H1 (cell line): ENCODE measurements at places on chromosomes 12 and 14. TPM values are rescaled to one million over a fixed set of nuclear protein-coding genes. Genes with fewer than 3 reads are reported as not detected.

The ACRBP gene
- 0.80 and 1.2 TPM in 2 replicates for total RNA-seq

The ACOT6 gene
- total RNA-seq = not detected in 2 replicates

The TMEM52B gene
- not detected in 2 replicates for total RNA-seq

The RNASE3 gene
- total RNA-seq = not detected in 2 replicates

The LBHD2 gene
- not detected in 2 replicates for total RNA-seq

The GAS2L3 gene
- 19.1 and 19.3 TPM in 2 replicates for total RNA-seq

- no peaks in the 10 kb centered on the region for H3K27me3 ChIP-seq
- H3K36me3 ChIP-seq = no peaks in the 10 kb centered on the region
- no peak overlapping the region for H3K27ac ChIP-seq
- no peak overlapping the region for H3K4me3 ChIP-seq
- no peaks in the 10 kb centered on the region for H3K4me1 ChIP-seq
Measured at GRCh38 chr12:81168445-81168844, 90.6 kb downstream of the ACSS3 start.

- no peaks in the 10 kb centered on the region for H3K36me3 ChIP-seq
- no peak overlapping the region for H3K27ac ChIP-seq
- DNase-seq = no peak
- no peaks in the 10 kb centered on the region for H3K4me1 ChIP-seq
Measured at GRCh38 chr12:70994217-70994788, 73.8 kb upstream of the PTPRR start.

DNA sequence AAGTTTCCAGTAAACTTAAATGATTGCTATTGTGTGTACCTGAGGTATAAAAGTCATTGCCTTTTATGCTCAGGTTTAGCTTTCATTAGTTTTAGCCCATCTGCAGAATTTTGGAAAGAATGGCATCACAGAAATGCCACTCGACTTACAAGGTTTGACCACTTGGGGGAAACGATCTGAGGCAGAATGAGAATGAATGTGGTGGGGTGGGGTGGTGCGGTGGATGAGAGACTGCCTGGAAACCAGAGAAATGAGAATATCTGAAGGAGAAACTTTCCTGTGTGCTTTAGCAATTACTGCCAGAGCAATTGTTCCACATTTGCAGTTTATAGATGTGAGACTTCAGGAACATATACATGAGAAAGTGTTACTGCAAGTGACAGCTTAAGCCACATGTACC is 225.4 kb upstream of the PDE3A start:
- H3K27me3 ChIP-seq = no peaks in the 10 kb centered on the region
- no peaks in the 10 kb centered on the region for H3K36me3 ChIP-seq
- DNase-seq = no peak
- H3K4me1 ChIP-seq = no peaks in the 10 kb centered on the region
- no peak overlapping the region for H3K4me3 ChIP-seq

- H3K36me3 ChIP-seq = peaks cover 5% of the 10 kb centered on the region; the same call in 1 of the 2 replicates
- no peaks in the 10 kb centered on the region for H3K27me3 ChIP-seq
- H3K4me1 ChIP-seq = peaks cover 12% of the 10 kb centered on the region
- no peak overlapping the region for H3K27ac ChIP-seq
- H3K4me3 ChIP-seq = no peak overlapping the region
Measured at GRCh38 chr12:4244868-4245267, 28.7 kb upstream of the CCND2 start.

- H3K27ac ChIP-seq = no peak within 1 kb of the TSS
- H3K4me3 ChIP-seq = no peak within 1 kb of the TSS
- H3K27me3 ChIP-seq = no peaks in the 10 kb centered on the region
Measured at GRCh38 chr12:121669521-121669900, at the start of gene MORN3. TSS of gene MORN3 (minus strand) at chr12:121669654. CDS start at chr12:121669483, 171 bp downstream.

- no peaks in the 10 kb centered on the region for H3K36me3 ChIP-seq
- H3K27me3 ChIP-seq = no peaks in the 10 kb centered on the region
- H3K27ac ChIP-seq = no peak overlapping the region
- H3K4me1 ChIP-seq = no peaks in the 10 kb centered on the region
Measured at GRCh38 chr12:90311561-90311960, 602.9 kb upstream of the ATP2B1 start.

- peaks cover 22% of the 10 kb centered on the region for H3K27me3 ChIP-seq
- H3K4me3 ChIP-seq = no peak overlapping the region
- H3K36me3 ChIP-seq = no peaks in the 10 kb centered on the region
- H3K27ac ChIP-seq = no peak overlapping the region
- no peak for DNase-seq
Measured at GRCh38 chr12:49965836-49966235, 4.2 kb downstream of the AQP5 start.

DNA sequence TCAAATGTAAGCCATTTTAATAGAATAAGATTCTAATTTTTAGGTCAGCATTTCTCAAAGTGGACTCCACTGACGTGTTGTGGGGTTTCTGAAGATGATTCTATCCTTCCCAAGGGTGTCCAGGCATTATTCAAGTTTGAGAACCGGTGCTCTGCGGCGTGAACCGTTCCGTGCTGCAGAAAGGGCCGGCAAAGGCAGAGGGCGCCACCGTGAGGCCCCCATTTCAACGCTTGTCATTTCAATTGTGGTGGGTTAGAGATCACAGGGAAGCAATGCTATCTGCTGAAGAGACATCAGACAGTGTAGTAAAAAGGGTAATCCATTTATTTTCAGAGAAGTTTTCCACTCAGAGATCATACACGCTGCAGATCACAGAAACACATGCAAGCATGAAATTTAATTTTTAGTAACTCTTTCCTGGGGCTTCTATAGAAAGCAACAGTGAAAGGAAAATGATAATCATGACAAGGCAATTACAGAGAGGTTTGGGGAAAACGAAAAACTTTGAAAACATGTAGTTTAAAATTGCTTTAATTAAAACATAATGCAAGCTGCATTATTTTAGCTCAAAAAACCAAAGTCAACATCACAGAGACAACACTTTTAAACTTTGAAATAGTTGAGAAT is 201.7 kb downstream of the EXOC5 start:
- no peak overlapping the region for H3K27ac ChIP-seq
- no peaks in the 10 kb centered on the region for H3K36me3 ChIP-seq
- peak; percentile 78 for DNase-seq
- H3K4me3 ChIP-seq = no peak overlapping the region
- H3K4me1 ChIP-seq = peaks cover 5% of the 10 kb centered on the region

DNA sequence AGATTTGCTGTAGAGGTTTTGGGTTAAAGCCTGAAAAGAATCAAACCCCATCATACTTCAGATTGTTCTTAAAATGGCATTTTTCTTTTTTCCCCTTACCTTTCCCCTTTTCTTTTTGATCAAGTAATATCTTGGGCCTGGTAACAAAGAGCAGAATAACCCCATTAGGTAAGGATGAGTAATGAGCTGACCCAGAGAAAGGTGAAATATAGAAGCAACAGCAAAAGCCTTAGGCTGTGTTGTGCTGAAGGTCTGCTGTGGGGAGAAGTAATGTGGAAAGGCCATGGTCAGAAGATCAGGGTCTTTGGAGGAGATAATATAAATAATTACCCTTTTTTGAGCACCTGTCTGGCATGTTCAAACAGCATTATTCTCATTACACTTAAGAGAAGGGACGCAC is 42.3 kb downstream of the MIA2 start:
- no peak overlapping the region for H3K4me3 ChIP-seq
- DNase-seq = no peak
- H3K27me3 ChIP-seq = no peaks in the 10 kb centered on the region
- no peaks in the 10 kb centered on the region; the same call in 1 of the 2 replicates for H3K4me1 ChIP-seq
- H3K27ac ChIP-seq = no peak overlapping the region

DNA sequence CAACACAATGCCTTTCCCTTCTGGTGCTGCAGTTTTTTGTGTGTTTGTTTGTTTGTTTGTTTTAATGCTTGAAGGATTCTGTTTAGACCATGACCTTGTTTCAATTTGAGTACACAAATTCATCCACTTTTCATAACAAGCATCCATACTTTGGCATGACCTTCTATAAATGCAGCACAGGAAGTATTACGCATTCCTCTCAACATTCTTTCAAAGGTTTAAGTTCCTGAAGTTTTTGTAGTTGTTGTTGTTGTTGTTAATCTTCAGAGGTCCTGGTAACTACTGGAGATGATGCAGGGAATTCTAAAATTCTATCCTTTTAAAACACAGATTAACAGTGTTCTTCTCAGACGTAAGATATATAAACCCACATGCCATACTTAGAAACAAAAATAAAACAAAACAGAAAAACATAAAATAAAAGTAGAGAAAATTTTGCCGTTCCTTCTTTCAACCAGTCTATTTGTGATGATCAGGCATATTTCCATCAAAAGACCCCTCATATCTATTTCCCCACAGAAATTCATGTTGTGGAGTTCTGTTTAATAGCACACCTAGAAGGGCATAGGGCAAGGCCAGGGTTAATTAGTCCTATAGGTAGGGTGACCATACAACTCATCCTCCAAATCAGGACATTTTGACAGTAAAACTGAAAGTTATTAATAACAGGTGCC is 529.9 kb downstream of the NOVA1 start:
- H3K4me3 ChIP-seq = no peak overlapping the region
- H3K36me3 ChIP-seq = no peaks in the 10 kb centered on the region
- H3K27ac ChIP-seq = no peak overlapping the region
- H3K27me3 ChIP-seq = no peaks in the 10 kb centered on the region
- no peak for DNase-seq

GRCh38 chr12:127048057-127048456 is 1218.9 kb upstream of the TMEM132C start:
- no peaks in the 10 kb centered on the region for H3K36me3 ChIP-seq
- no peak for DNase-seq
- no peak overlapping the region for H3K27ac ChIP-seq
- no peak overlapping the region for H3K4me3 ChIP-seq

DNA sequence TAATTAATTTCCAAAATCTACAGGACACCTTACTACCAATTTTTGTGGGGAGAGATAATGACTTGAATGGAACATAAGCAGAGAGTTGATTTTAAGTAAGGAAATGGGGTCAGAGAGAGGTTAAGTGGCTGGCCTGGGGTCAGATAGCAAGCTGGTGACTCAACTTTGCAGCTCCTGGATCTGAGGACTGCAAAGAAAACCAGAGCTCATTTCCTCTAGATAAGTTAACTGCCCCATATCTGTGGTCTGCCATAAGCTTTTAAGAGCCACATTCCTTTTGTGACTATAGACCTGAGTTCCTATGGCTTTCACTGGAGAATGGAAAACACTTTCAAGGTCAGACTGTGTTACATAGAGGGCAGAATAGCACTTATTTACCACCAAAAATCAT is 201.2 kb upstream of the PRICKLE1 start:
- DNase-seq = no peak
- no peak overlapping the region for H3K4me3 ChIP-seq
- H3K27ac ChIP-seq = no peak overlapping the region
- no peaks in the 10 kb centered on the region for H3K4me1 ChIP-seq
- no peaks in the 10 kb centered on the region for H3K27me3 ChIP-seq
- H3K36me3 ChIP-seq = no peaks in the 10 kb centered on the region

DNA sequence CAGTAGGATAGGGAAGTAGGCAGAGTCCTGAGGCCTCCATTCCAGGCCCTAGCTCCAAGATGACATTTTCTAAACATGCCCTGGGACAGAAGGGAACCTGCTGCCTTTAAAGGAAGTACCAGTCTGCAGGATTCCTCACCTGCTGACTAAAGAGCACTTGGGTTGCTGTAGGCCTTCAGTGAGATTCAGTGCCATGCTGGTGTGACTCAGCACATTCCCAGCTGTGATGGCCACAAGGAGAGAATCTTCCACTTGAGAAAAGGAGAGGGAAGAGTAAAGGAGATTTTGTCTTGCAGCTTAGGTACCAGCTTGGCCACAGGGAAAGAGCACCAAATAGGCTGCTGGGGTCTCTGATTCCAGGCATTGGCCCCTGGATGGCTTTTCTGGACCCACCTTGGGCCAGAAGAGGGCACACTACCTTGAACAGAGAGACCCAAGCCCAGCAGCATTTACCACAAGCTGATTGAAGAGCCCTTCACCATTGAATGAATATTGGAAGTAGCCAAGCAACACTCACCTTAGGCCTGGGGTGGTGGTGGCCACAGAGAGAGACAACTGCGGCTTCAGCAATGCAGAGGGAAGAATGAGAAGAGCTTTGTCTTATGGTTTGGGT is 498.3 kb downstream of the KCNH5 start:
- no peaks in the 10 kb centered on the region for H3K4me1 ChIP-seq
- DNase-seq = peak; percentile 45
- no peak overlapping the region for H3K27ac ChIP-seq
- no peaks in the 10 kb centered on the region for H3K27me3 ChIP-seq
- no peak overlapping the region for H3K4me3 ChIP-seq
